CD4-positive, alpha-beta T cell treated with Interleukin-17A for 4 hours (primary cell): ENCODE measurements at places on chromosomes 1 and 21.

- DNase-seq: no peak
Observed at GRCh38 chr1:174789399-174789798, 210.3 kb upstream of the CACYBP start.

DNA sequence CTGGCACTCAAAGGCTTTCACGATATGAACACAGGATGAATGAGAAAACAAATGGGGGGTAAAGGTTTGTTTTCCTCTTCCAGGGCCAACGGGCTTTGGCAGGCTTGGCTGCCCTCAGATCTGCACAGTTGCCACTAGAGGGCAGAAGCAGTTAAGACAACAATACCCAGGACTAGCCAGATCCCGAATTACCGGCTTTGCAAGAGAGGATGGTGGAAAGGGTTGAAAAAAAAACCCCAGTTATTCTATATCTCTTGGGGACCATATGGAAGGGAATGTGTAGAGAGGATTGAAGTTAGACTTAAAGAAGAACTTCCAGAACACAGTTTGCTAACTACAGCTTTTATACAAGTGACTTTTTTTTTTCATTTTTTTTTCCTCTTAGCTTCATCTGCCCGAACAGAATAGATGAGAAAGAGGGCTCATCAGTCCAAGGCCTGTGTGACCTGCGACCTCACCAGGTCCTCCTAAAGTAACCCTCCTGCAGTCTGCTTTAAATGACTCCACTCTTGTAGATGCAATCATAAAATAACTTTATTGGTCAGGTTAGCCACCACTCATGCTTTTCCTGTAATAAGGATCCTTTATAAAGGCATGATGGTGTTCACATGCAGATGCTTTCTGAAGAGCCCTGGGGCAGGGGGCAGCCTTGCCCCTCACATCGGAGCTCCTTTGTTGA, 10.7 kb downstream of the FMOD start:
- peak; percentile 71 for DNase-seq

GRCh38 chr1:201459775-201460174, 9.2 kb downstream of the PHLDA3 start:
- no peak for DNase-seq

DNA sequence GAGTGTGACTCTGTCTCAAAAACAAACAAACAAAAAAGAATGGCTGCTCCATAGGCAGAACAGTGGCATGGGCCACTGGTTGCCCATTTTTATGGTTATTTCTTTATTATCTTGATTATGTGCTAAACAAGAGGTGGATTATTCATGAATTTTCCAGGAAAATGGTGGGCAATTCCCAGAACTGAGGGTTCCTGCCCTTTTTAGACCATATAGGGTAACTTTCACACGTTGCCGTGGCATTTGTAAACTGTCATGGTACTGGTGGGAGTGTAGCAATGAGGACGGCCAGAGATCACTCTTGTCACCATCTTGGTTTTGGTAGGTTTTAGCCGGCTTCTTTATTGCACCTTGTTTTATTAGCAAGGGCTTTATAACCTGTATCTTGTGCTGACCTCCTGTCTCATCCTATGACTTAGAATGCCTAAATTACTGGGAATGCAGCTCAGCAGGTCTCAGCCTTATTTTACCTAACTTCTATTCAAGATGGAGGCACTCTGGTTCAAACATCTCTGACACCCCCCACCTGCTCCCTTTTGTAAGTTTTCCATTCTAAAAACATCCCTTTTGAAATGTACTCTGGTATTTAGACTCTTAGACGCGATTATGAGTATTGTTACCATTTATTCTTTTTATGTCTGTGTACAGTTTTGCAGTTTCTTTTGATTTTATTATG, 57.1 kb downstream of the RAVER2 start:
- DNase-seq: no peak

- no peak for DNase-seq
Observed at GRCh38 chr1:246639732-246640131, 73.5 kb downstream of the CNST start.

DNA sequence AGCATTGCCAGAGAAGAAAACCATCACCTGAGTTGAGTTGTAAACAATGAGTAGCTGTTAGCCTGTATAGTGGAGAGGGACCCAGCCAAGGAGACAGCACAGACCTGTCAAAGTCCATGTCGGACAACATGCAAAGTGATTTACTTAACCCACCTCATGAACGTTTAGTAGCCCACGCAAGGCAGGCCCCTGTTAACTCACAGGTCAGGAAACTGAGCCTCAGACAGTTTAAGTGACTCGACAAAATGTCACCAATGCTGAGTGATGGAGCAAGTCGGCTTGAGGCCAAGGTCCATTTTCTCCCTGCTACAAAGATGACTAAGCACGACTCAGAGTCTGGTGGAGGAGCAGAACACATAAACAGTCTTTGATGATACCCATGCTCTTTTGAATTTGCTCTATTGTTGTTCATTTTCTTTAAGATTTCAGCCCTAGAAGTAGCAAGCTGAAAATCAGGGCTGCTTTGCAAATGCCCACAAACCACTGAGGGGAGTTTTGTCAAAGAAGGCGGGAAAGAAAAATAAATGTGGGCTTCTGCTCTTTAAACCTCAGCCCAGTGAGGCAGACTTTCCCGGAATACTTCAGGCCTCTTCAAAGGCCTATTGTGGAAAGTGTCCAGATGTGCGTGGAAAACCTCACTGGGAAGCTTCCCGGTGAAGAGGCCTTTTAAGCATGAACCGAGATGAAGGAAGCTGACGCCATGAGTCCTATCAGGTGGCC, 83.8 kb upstream of the HOOK1 start:
- DNase-seq: no peak

DNA sequence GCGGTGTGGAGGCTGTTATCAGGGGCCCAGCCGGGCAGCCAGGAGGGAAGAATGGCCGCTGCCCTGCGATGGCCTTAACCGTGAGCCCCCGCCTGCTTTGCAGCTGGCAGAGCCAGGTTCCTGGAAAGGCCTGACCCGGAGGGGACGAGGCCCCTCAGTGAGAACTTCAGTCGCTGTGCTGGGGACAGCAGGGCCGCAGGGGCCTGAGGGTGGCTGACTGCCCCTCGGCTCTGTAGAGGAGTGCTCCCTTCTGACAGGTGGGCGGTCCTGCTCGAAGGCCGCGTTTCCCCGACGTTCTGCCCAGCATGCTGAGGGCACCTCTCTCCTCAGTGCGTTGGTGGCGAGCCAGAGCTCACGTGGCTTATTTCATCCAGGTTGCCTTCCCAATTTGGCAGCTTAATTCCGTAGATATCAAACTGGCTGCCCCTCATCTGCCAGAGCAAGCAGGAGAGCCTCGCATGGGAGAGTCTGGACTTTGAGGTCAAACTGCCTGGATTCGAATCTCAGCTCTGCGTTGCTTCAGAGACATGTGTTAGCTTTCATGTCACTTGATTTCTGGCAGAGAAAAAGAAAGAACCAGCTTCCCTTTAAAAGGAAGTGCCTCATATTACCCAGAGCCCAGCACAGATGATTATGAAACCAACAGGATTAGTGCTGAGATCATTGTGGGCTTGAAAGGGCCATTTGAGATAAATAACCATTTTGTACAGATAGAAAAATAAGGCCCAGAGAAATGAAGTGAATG, 239.8 kb downstream of the SDCCAG8 start:
- DNase-seq: no peak

DNA sequence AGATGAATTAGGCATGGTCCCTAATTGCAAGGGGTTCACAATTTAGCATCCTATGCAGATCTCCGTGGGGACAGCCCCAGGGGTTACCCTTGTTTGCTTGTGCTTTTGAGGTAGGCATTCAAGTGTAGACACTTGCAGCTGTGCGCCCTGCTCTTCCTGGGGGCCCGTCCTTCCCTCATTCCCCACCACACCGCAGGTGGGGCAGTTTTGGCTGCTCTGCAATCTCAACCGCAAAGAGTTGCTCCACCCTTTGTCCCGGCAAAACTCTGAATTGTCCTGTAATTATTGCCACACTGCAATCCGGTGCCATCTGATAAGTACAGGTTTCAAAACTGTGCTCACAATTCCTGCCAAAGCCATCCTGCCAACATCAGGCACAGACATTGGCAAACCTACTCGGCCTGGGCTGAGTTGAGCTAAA, 65.4 kb upstream of the LYST start:
- DNase-seq: no peak

- DNase-seq: no peak
Observed at GRCh38 chr1:3135073-3135702, 66.2 kb downstream of the PRDM16 start.

DNA sequence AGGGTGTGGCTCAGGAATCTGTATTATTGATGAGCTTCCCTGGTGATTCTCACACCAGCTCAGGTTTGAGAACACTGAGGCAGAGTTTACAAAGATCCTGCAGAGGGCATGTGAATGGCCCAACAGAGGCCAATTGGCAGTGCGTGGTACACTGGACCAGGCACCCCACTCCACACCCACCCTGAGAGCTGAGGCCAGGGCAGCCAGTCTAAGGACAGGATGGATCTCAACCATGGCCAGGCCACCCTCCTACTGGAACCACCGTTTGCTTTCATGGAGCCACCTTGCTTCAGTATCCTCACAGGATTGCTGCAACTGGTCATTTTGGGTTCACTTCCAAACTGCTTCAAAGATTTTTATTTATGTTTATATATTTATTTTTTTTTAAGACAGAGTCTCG, 7.3 kb upstream of the RASSF5 start:
- DNase-seq: no peak

DNA sequence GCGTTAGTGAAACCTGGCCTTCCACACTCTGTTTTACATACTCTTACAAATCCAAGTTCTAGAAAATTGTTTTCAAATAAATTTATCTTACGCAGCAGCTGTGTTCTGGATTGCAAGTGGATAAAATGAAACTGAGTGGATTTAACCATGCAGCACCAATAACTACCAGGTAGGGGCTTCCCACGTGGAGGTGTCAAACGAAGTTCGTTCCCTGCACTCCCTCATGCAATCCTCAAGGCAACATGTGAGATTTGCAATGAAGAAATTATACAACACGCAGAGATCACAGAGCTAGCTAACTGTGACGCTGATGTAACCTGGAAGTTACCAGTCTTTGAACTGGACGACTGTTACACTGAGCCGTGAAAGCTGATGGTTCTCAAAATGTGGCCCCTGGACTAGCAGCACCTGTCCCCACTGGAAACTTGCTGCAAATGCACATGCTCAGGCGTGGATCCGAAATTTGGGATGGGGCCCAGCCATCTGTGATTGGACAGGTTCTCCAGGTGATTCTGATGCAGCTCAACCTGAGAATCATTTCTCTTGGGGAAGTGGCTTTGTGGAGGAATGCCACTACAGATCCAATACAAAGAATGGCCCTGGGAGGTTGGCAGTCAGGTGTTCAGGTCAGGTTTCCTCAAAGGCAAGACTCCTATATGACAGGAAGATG, 36.3 kb downstream of the RSPH1 start:
- DNase-seq: no peak

- no peak for DNase-seq
Observed at GRCh38 chr1:204574865-204575163, 58.6 kb downstream of the MDM4 start.

- no peak for DNase-seq
Observed at GRCh38 chr1:109765896-109766615, 2.3 kb upstream of the EPS8L3 start.

- no peak for DNase-seq
Observed at GRCh38 chr1:206513312-206514111, 6.2 kb downstream of the RASSF5 start.

DNA sequence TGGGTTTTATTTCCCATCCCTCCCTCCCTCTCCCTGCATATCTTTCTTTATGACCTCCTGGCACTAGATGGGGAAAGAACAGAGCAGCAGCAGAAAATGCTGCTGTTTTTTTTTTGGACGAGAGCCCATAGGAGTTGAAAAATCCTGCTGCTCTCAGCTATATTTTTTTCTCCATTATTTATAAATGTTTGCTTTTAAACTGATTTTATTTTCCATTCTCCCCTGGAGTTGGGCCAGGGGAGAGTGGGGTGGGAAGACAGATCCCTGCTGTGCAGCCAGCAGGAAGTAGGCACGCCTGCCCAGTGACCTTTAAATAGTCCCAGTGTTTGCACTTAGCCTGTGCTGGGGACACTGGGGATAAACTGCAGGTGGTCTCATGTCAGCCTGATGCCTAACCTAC, 17.4 kb downstream of the SFT2D2 start:
- DNase-seq: no peak

GRCh38 chr1:205500240-205501233, 3.9 kb upstream of the CDK18 start:
- DNase-seq: no peak

- no peak for DNase-seq
Observed at GRCh38 chr1:27885621-27886352, 13.4 kb downstream of the THEMIS2 start.

DNA sequence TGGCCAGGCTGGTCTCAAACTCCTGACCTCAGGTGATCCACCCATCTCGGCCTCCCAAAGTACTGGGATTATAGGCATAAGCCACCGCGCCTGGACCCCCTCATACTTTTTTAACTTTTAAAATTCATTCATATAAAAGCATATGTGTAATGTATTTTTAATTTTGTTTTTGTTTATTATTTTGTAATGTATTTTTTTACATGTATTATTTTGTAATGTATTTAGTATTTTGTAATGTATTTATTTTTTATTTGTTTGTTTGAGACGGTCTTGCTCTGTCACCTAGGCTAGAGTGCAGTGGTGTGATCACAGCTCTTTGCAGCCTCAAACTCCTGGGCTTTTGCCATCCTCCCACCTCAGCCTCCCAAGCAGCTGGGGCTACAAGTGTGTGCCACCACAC, 12.0 kb upstream of the BRWD1 start:
- DNase-seq: no peak

DNA sequence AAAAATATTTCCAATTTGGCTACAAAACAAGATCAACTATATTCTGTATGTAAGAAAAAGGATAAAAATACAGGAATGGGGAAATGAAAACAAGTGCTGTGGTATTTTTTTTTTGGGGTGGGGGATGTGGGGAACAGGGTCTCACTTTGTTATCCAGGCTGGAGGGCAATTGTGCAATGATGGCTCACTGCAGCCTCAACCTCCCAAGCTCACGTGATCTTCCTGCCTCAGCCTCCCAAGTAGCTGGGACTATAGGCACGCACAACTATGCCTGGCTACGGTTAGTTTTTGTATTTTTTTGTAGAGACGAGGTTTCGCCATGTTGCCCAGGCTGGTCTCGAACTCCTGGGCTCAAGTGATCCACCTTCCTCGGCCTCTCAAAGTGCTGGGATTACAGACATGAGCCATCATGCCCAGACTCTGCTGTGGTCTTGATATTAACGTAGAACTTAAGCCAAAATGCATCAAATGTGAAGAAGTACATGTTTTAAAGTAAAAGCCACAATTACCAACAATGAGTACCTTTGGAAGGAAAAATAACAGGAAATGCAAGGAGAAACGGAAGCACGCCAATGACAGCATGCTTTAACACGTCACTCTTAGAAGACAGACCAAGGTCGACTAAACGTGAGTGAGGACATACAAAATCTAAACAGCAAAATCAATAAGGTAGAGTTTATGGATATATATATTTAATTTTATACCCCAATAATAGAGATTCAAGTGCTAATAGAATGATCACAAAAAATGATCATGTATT, 8.8 kb upstream of the ABCB10 start:
- DNase-seq: no peak
